Stimulated activated CD4-positive, alpha-beta T cell treated with anti-CD3 and anti-CD28 coated beads, TNF-alpha, amount 100 ng/mL, for 4 hours (primary cell): ENCODE measurements at places on chromosomes 4 and X.

GRCh38 chr4:113442826-113443225, 318.7 kb downstream of the CAMK2D start:
- no peak for DNase-seq

GRCh38 chrX:35743331-35743730, 54.8 kb upstream of the MAGEB16 start:
- DNase-seq = no peak

- no peak for DNase-seq
Observed at GRCh38 chr4:16516796-16517439, 290.6 kb upstream of the TAPT1 start.

- no peak for DNase-seq
Observed at GRCh38 chrX:2321411-2321810, 179.4 kb downstream of the DHRSX start.

- DNase-seq = no peak
Observed at GRCh38 chr4:1622956-1623355, 61.2 kb downstream of the FAM53A start.

DNA sequence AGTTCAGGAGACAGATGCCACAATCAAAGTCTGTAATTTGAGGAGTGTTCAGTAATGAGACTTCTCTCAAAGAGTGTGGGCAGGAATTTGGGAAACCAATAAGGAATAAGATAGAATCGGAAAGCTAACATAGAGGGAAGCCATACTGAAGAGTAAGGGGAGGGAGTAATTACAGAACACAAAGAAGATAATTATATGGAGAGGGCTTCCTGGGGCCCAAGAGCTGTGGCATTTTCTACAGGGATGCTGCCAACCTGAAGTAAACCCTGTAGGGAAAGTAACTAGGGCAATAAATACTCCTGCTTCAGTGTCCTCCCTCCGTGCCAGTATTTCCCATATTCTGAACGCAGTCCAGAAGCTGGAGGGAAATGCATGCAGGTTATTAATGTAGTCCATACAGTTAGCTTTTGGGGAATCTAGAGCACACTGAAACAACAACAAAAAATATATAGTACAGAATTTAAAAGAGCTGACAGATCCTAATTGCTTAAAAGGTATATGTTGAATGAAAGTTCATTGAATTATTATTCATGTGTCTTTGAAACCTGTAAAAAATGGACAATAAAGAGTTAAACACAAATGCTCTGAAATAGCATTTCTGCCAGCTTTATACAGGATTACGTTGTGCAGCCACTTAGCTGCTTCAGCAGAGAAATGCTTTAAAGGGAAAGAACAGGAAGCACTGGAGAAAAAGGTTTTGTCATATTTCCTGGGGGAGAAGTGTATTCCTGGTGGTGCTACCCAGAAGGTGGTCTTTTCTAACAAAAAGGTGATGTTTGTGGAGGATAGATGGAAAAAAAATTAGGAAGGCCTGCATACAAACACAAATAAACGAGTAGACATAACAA, 48.0 kb downstream of the CXXC4 start:
- DNase-seq = no peak

DNA sequence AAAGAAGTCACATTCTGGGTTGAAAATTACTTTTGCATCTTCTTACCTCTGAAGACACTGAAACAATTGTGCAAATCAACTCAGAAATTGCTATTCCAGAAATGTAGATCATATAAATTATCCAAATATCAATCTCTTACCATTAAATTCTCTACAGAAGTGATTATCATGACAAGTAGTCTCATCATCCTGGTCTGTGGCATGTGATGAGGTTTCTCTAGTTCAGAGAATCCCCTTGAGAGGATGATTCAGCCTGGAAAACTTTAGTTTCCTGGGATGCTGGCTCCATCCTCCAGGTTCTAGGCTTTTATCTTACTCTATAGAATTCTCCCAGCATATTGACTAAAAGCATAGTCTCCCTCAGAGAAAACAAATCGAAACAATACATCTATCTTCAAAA, 76.2 kb upstream of the S100G start:
- no peak for DNase-seq

GRCh38 chr4:149718500-149718899, 97.1 kb downstream of the IQCM start:
- DNase-seq = no peak

GRCh38 chr4:77818602-77819403, at the start of gene CNOT6L:
Gene CNOT6L (minus strand): TSS chr4:77819368. CDS start chr4:77819308, 60 bp downstream.
- DNase-seq = peak; percentile 76

- no peak for DNase-seq
Observed at GRCh38 chr4:30094887-30095286, 625.3 kb upstream of the PCDH7 start.

DNA sequence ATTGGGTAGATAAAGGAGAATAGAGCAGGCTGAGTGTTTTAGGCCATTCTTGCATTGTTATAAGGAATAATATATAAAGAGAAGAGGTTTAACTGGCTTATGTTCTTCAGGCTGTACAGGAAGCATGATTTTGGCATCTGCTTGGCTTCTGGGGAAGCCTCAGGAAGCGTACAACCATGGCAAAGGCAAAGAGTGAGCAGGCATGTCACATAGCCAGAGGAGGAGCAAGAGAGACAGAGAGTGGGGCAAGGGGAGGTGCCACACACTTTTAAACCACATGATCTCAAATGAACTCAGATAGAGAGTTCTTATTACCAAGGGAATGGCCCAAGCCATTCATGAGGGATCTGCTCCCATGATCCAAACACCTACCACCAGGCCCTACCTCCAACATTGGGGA, 4.4 kb upstream of the METTL14 start:
- no peak for DNase-seq
